ENCODE measurements at places on chromosomes 3 and 15.

- DNase-seq, result no peak
Observed at GRCh38 chr3:194994551-194994981, 276.4 kb downstream of the XXYLT1 start.

DNA sequence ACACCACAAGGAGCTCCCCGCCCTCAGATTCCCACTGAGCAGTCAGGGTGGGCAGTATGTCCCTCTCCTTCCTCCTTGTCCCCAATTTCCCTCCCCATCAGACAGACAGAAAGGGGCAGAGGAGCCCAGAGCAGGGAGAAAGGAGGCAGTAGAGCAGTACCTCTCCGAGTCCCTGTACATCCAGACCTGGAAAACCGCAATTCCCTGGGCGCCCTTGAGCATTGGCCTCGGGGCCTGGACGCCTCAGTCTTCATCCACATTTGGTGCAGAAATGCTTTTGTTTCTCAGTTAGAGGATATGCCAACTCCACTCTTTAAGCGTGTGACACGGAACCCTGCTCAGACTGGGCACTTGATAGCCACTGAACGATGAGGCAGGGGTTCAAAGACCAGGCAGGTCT is 5.9 kb downstream of the ISG20 start:
- DNase-seq, result no peak

- no peak for DNase-seq
Observed at GRCh38 chr3:116301422-116301821, 143.9 kb downstream of the LSAMP start.

DNA sequence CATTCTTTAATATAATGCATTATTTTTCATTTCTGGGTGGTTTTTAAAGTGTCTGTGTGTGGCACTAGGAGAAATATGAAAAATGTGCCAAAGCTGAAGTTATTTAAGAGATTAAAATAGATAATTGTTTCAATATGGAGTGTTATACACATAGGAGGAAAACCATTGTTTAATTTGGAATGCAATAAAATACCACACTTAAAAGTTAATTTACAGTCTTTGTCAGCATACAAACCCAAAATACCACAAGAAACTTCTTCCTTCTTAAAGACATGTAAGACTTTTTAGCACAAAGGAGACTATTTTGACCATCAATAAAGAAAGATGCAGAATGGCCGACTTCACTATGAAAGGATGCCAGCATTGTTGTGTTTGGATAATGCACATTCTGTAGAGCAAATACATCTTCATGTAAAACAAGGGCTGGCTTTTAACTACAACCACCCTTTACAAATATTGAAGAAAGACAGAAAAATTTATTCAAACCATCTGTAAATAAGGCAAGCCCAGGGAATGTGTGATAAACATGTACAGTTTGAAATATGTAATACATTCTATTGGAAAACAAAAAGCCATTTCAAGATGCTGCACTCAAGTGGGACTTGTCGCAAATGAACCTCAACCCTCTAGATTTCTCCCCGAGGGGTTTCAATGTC is 1146.6 kb downstream of the ROBO1 start:
- no peak for DNase-seq

DNA sequence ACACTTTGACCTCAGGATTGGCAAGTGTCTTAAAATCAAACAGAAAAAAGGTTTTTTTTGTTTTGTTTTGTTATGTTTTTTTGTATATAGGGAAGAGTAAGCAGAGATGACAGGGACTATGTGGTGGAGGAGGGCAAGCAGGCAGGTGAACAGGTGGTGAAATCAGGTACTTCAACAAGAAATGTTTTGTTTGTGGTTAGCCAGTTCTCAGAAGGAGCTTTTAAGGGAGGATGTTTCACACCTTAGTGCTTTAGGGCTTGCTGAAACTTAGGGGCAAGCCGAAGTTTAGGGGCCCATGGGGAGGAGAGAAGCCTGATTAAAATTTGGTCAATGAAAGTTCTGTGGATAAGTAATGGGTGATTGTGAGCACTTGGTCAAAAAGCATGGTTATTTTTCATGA is 370.7 kb upstream of the SLCO3A1 start:
- DNase-seq, result no peak

- DNase-seq, result no peak
Observed at GRCh38 chr3:128875556-128876120, 3.8 kb upstream of the ACAD9 start.

DNA sequence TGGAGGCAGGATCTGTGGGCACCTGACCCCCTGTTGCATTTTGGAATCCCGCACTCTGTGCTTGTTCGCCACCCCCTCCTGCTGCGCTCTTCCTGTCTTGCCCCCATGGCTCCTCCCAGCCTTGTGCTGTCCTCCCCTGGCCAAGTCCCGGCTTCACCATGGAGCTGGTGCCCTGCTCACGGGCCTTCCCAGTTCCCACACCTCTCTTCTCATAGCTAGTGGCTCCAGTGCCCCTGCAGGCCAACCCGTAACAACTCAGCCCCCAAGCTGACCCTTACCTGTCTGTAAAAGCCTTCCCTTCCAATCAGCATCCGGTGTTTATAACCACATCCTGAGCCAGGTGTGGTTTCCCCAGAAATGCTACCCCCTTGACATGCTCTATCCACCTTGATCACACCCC is 407.7 kb upstream of the C2CD4B start:
- DNase-seq, result no peak

DNA sequence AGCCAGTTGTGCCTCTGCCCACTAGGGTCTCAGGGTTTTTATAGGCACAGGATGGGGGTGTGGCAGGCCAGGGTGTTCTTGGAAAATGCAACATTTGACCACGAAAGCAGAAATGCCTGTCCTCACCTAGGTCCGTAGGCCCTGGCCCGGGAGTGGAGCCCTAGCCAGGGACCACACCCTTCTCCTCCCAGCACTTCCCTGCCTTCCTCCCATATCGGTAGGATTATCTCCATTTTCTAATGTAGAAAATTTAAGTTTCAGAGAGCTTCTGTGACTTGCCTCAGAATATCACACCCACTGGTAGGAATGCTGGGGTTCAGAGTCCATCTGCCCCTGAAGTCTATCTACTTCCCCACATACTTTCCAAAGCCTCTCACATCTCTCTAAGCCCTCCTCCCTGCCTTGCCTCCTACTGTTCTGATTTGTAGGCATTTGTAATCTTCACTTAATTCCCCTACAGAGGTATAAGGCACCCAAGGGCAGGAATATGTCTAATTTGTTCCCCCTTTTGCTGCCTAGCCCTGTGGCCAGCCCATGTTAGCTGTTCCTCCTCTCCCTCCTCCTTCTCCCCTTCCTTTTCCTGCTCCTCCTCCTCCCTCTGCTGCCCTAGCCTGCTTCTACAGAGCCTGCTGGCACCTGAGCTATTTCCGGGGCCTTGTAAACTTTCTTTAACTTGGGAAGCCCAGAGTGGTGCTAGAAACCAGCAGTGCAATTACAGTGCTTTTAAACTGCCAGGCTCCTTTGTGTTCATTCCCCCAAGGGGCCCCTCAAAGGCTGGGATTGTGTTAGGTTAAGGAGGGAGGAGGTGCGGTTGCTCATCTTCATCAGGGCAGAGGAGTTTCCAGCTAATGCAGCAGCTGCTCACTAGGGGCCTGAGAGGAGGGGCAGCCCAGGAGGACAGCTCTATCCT is 71.1 kb downstream of the MRPL46 start:
- no peak for DNase-seq

DNA sequence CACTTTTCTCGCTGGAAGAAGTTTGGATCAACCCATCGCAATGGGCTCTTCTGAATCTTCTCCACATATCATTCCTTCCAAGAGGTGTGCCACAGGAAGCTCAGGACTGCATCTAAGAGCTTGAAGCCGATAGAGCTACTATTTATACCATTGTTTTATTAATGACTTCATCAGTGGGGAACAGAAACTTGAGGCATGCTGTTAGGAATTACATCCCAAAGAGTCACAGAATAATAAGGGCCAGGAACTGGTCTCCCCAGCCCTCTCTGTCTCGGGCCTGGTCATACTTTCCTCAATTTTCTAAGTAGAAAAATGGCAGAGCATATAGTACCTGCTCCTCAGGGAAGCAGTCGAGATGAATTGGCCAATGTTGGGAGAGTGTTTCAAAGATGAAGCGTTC is 16.9 kb upstream of the C15orf61 start:
- DNase-seq, result no peak

- no peak for DNase-seq
Observed at GRCh38 chr3:48863122-48863521, 15.4 kb upstream of the PRKAR2A start.

- no peak for DNase-seq
Observed at GRCh38 chr3:136678981-136679380, 73.2 kb downstream of the STAG1 start.

Measured in left hindlimb (tissue), 1 donor.